ENCODE measurements at places on chromosomes 4 and X. TPM values are rescaled to one million over a fixed set of nuclear protein-coding genes. Genes with fewer than 3 reads are reported as not detected.

The ARMCX4 gene
- 17.2 TPM for total RNA-seq

The GAGE1 gene
- total RNA-seq, result not detected

The PNMA5 gene
- under 0.01 TPM for total RNA-seq

The PIR gene
- total RNA-seq, result 3.1 TPM
